ENCODE measurements at places on chromosomes 13 and 19.

DNA sequence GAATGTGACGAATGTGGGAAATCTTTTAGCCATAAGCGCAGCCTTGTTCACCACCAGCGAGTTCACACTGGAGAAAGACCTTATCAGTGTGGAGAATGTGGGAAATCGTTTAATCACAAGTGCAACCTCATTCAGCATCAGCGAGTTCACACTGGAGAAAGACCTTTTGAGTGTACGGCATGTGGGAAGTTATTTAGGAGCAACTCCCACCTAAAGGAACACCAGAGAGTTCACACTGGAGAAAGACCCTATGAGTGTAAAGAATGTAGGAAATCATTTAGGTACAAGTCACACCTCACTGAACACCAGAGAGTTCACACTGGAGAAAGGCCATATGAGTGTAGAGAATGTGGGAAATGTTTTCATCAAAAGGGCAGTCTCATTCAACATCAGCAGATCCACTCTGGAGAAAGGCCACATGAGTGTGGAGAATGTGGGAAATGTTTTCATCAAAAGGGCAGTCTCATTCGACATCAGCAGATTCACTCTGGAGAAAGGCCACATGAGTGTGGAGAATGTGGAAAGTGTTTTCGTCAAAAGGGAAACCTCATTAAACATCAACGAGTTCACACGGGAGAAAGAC, 7.6 kb downstream of the ZNF776 start:
- no peak for DNase-seq

DNA sequence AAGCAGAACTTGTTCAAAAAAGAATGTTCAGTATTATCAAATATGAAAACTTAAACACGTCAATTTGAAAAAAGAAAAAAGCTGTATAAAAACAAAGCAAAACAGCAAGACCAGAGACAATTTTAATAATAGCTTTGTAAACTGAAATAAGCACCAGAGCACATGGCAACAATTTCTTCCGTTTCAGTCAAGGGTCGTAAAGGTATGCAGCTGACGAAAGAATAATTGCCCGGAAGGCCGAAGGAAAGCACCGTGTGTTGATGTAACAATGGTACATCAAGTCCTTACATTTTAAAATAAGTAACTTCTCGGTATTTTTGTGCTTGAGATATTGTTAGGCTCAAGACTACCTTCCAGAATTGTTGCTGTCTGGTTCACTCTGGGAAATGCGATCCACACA, 1.7 kb downstream of the PROSER1 start:
- no peak for DNase-seq

DNA sequence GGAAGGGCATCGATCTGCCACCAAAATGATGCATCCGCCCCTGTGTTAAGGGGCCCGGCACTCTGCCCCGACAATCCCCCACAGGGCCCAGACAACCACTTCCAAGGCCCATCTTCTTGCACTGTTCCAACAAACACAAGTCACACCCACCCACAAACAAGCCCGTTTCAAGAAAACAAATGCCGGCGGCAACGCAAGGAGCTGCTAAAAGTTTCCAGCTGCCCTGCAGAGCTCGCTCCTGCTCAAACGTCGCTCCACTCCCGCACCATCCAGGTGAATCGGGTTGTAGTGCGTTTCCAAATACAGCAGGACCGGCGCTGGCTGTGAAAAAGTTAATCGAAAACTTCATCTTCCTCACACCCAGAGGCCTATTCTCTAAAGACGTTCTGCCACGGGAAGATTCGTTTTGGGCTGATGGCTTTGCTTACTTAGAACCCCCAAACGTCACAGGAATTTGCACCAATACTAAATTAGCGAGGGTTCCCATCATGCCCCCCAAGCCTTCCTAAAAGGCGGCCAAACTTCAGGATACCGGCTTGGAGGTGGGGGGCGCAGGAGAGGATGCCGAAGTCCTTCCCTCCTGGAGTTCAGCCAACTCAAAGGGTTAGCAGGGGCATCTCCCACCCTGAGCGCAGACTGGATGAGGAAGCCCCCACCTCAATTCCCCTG, 107.4 kb upstream of the DOCK9 start:
- no peak for DNase-seq

DNA sequence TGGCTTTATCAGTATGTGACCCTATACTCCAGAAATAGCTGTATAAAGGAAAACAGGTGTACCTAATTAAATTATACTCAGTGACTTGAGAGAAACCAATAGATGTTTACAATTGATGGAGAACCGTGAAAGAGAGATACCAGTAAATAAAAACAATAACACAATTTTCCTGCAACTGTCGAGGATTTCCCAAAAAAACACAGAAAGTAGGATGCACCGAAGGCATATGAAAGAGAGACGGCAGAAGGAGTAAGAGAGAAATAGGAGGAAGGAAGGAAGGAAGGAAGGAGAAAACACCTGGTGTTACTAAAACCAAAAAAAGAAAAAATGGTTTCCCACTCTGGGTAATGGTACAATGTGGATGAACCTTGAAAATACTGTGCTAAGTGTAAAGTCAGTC, 6.8 kb upstream of the ZNF229 start:
- no peak for DNase-seq

- no peak for DNase-seq
Observed at GRCh38 chr19:30044273-30045248, 102.5 kb downstream of the URI1 start.

GRCh38 chr19:55644842-55645511, 1.5 kb downstream of the ZNF581 start:
- no peak for DNase-seq

GRCh38 chr13:101584331-101584730, 131.9 kb downstream of the ITGBL1 start:
- DNase-seq, result no peak

DNA sequence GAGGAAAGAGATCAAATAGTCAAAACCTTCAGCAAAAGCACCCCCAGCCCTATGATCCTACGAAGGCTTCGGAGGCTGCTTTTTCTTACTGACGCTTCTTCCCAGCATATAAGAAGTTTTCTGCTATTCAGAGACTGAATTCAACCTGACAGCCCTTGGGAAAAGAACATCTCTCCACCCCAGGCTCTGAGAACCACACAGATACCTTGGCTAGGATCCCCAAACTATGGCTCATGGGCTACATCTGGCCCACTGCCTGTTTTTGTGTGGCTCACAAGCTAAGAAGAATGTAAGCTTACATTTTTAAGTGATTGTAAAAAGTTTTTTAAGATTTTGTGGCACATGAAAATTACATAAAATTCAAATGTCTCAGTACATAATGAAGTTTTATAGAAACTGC, 3.0 kb downstream of the SLC15A1 start:
- DNase-seq, result no peak

DNA sequence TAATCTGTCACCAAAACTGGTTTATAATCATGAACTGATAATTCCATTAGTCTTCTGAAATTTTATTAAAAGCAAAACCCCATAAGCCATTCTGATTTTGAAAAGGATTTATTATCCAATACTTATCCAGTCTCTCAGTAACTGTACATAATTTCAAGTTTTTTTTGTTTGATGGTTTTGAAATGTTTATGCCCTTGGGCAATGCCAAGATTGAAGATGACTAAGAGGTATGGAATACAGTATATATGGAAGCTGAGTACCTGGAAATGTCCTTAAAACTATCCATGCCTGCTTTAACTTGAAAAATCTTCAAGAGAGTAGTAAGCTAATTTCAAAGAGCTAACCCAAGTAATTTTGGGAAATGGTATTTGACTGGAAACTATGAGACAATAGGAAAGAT, 1.8 kb upstream of the NEK5 start:
- DNase-seq, result no peak

- DNase-seq, result peak; percentile 15
Observed at GRCh38 chr19:49335071-49335783, at the start of gene CD37. Gene CD37, plus strand, starts transcription at chr19:49335406. Its CDS starts 135 bp downstream, at chr19:49335541.

- DNase-seq, result no peak
Observed at GRCh38 chr19:40567040-40567749, 9.5 kb upstream of the SHKBP1 start.

- DNase-seq, result no peak
Observed at GRCh38 chr13:51549593-51549992, 34.7 kb upstream of the WDFY2 start.

- no peak for DNase-seq
Observed at GRCh38 chr19:16456652-16457194, 15.0 kb downstream of the EPS15L1 start.

GRCh38 chr13:99041788-99042187, 63.9 kb upstream of the DOCK9 start:
- DNase-seq, result no peak

- DNase-seq, result no peak
Observed at GRCh38 chr13:24247016-24247415, 62.4 kb upstream of the C1QTNF9 start.

DNA sequence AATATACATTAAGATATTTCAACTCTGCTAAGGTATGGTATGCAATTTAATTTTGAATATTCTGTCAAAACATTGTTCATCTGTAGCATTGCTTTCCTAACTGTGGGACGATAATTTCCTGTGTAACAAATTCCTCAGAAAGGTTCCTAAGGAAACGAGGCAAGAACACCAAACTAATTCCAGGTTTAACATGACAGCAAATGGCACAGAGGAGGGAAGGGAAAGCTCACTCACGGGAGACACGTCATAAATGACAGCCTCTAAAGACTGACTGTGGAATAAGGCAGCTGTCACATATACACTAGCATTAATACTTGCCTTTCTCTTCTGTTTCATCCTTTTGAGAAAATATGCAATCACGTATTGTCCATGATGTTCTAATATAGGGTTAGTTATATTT, 380.6 kb downstream of the LIG4 start:
- DNase-seq, result no peak

DNA sequence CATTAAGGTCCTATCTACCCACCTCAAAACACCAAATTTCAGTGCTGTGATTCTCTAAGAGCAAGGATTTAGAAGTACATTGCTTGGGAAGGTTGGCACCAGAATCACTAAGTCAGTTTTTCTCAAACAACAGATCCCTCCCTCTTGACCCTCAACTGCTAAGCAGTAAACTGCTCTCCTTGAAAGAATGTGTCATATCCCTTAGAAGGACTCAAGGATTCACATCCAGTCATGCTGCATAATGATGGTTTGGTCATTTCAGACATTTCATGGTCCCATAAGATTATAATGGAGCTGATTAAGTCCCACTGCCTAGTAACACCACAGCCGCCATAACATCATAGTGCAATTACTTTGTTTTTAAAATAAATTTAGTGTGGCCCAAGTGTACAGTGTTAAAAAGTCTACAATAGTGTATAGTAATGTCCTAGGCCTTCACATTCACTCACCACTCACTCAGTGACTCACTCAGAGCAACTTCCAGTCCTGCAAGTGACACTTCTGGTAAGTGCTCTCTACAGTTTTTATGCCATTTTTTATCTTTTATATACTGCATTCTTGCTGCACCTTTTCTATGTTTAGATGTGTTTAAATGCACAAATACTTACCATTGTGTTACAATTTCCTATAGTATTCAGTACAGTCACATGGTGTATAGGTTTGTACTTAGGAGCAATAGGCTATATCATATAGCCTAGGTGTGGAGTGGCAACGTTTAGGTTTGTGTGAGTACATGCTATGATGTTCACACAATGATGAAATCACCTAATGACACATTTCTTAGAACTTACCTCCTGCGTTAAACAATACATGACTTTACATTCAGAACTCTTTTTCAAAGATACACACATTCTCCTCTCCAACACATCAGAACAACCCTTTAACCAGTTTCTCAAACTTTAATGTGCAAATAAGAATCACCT, 15.7 kb upstream of the CCDC169 start:
- DNase-seq, result no peak

DNA sequence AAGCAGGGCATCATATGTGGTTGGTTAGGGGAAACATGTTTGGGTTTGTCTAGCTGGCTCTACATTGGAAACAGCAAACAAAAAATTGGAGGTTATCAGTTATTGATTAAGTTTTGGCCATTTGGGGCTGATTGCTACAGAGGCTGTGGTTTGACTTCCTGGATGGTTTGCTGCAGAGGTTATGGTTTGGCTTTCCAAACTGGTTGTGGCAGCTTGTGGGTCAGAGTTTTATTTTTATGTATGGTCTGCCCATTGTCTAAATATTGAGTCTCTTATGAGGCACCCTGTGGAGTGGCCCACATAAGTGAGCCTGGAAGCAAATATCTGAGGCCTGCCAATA, 261.6 kb downstream of the GPC5 start:
- no peak for DNase-seq

DNA sequence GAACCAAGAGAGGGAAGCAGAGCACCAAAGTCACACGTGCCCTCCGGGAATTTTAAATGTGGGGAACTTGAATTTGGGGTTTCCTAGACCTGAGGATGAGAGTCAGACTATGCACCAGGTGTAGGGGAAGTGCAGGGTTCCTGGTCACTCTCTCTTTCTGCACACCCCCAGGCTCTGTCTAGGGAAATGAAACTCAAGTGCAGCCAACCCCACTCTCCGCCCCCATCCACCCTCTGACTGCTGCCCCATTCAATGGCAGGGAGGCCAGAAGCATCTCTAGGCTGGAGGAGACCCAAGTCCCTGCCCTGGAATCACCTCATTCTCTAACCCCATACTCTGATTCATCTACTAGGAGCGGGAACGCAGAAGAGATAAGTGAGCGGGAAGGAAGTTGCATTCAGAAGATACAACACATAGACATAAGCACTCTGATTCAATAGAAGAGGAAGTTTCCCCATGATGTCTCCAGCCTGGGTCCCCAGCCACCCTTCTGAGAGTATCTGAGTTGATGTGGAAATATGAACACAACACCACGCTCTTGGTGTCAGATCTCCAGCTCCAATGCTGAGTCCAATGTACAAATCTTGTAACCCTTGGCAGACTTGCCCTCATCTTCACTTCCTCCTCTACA, 4.7 kb upstream of the SIGLEC14 start:
- DNase-seq, result no peak

- no peak for DNase-seq
Observed at GRCh38 chr13:20994441-20994821, 67.0 kb downstream of the LATS2 start.

DNA sequence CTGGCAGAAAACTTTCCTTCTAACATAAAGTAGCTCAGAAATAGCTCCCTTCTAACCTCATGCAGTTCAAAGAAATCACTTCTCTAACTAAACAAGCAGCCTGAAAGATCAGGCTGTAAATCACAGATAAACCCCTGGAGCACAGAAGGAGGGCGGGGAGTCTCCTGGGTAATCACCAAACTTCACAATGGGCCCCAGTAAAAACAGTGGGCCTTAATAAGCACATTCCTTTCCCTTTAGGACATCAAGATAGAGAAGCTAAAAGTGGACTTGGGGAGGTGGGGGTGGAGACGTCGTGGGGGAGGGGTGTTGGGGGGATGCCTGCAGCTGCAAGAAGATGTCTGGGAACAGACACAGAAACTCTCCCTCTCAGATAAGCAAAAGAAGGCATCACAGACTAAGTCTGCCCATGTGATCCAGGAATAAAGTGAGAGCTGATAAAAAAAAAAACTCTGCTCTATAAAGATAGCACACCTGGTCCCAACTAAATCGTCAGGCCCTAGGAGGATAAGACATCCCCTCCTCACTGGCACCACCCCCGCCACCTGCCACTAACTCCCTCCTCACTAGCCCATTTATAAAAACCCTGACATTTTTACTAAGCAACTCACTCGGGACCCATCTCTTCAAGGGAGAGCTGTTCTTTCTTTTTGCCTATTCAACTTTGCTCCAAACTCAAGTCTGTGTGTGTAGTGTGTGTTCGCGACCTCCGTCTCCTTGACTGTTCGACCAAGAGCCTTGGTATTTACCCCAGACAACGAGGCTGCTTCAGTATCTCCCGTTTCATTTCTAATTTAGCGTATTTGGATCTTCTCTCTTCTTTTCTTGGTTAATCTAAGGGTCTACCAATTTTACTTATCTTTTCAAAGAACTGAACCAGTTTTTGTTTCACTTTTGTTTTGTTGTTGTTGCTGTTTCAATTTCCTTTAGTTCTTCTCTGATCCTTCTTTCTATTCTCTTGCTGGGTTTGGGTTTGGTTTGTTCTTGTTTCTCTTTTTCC, 31.7 kb downstream of the DNAJC15 start:
- no peak for DNase-seq
